ENCODE measurements at places on chromosomes 1 and 21.

DNA sequence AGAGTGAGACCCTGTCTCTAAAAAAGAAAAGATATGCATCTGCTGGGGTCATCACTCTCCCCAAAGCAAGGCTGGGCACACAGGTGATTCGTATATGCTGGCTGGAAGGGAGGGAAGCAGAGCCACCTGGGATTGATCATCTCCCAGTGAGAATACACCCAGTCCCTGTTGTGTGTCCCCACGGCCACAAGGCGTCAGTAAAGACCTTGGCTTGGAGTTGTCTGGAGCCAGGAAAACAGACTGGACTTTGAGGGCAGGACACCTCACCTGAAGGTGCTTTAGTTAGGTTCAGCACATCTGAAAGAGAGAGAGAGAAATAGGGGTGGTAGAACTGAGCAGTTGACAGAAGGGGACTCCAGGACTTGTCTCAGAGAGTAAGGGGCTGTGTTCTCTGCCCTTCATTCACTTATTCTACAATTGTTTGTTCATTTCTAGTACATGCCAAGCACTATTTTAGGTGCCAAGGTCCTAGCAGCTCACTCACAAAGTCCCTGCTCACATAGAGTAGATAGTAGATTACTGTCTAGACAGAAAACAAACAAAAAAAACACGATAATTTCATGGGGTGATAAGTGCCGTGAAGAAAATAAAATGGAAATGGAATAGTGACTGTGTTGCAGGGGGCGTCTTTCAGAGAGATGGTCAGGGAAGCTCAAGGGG lies 13.5 kb downstream of the CITED4 start:
- peak; percentile 23 for DNase-seq

DNA sequence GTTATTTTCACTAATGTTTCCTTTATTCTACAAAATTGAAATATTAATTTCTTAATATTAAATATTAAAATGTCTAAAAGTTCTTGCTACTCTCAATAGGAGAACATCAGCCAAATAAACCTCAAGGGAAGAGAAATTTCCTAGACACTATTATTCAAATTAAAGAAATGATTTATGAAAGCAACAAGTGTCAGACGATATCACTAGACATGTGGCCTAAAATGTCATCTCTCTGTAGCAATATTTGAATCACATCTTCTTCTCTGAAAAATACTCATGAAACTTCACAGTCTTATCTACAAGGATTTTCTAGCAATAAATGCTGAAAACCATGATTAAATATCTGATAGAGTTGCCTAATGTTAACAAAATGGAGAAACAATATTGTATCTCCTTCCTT lies 2.5 kb upstream of the SERBP1 start:
- DNase-seq: no peak

DNA sequence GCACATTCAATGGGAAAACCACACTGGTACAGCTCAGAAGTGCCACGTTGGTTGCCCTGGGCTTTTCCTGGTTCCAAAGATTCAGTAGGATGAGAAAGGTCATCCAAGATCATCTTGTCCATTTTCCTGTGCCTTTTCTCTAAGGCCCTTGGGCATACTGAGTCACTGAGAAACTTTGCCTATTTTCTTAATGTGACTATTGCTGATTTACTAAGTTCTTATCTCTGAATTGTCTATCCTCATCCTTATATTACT lies 57.2 kb upstream of the HSD17B7 start:
- DNase-seq: no peak

- no peak for DNase-seq
Measured at GRCh38 chr1:158335213-158335532, 3.8 kb upstream of the CD1B start.

DNA sequence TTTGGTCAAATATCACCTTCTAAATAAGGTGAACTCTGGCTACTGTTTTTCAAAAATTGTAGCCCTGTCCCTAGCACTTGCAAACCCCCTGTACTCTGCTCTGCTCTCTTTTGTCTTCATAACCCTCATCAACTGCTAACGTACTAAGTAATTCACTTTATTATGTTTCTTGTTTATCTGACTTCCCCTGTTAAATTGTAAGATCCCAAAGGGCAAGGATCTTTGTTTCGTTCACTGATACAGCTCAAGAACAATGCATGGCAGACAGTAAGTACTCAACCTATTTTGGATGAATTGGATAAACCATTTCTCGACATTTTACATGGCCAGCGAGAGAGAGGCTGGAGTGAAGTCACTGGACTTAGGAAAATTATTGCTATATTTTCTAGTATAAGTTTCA lies 46.9 kb downstream of the ATP5PF start:
- DNase-seq: no peak

GRCh38 chr1:26529655-26530409 lies at the start of gene RPS6KA1:
TSS of gene RPS6KA1 (plus strand) at chr1:26529761. CDS start at chr1:26529921, 160 bp downstream.
- peak; percentile 67 for DNase-seq

DNA sequence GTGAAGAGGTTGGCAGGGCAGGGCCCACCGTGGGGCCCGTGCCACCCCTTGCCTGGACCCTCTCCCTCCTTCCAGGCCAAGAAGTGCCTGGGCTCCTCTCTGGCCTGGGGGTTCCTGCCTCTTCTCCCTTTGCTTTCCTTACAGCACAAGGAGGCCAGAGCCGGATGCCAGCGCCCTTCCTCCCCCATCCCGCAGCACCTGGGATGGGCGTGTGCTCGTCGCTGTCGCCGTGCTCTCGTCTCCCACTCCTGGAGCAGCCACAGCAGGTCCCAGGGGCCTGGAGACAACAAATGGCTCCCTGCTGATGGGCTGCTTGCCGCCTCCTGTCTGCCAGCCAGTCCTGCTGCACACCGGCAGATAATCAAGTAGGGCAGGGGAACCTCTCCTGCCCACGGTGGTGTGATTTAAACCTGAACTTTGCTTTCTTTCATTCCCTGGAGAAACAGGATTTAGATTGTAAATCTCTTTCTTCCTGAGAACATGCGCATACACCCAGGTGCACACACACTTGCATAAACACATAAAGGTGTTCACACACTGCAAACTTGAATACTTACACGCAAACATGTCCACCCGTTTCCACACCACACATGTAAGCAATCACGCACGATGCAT lies 50.8 kb upstream of the POU3F1 start:
- DNase-seq: no peak

DNA sequence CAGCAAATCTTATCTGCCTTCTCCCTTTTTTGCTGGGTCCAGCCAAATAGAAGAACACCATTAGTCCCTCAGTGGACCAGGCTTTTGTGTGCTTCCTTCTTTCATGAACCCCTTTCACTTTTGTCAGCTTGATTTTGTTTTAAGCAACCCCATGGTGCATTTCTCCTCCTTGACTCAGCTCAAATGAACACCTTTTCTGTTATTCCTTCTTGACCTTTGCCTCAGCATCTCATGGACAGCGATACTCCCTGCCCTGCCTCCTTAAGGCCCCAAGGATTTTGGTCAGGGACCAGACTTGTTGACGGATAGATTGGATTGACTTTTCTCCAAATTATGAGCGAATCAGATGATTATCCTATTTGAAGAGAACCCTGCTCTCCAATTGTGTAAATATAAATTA lies 356.6 kb upstream of the USP24 start:
- DNase-seq: no peak

- DNase-seq: no peak
Measured at GRCh38 chr1:12097321-12097720, 34.2 kb downstream of the TNFRSF8 start.

GRCh38 chr1:8751984-8752383 lies 65.5 kb downstream of the RERE start:
- no peak for DNase-seq

- no peak for DNase-seq
Measured at GRCh38 chr21:21200103-21200938, 202.1 kb downstream of the NCAM2 start.

GRCh38 chr1:248860007-248860406 lies 1.1 kb upstream of the ZNF692 start:
- no peak for DNase-seq

DNA sequence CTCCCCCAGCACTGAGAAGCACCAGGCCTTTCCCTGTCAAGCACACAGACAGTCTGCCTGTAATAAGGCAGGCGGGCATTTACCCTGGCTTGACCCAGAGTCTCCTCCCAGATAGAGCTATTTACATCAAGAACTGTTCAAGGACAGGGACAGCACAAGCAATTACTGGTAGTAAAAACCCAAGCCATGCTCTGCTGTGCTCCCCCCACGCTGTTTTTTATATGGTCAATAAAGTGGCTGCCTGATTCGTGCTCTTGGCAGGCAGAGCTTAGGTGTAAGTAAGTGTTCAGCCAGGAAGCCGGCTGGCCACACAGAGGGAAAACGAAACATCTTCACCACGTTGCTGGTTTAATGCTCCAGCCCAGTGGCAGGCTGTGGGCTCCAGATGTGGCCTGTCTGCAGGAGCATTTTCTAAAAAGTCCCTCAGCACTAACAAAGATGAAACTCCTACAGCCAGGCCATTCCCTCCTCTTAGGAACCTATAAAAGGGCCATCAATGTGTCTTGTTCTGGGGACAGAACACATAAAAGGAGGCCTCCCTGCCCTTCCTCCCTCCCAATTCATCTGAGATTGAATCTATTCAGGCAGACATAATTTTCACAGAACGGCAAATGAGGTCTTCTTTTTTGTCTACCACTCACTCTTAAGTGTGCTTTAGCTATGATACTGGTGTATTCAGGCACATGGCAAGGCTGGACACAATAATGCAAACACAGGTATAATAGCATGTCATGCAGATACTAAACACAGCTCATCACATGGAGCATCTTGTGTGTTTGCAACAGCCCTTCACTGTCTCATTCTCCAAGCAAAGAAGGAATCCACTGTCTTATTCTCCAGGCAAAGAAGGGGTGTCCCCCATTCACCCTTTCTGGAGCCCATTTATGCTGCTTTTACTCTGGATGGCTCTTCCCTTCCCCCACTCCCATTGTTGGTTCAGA lies 378.9 kb downstream of the HHAT start:
- DNase-seq: no peak

DNA sequence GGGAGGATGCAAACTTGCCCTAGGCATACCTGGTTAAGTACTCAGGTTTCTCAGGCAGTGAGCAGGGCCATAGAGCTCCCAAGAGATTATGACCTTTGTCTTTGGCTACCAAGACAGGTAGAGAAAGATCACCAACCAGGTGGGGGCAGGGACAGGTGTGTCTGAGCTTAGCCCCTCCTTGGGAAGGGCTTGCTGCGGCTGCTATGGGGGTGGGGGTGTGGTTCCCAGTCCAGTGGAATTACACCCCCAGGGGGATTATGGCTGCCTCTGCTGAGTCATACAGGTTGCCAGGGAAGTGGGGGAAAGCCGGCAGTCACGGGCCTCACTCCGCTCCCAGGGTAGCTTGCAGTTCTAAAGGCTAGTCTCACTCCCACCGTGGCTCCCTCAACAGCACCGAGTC lies 65.2 kb upstream of the FAM163A start:
- DNase-seq: no peak

GRCh38 chr1:178362747-178363146 lies 134.0 kb downstream of the CLEC20A start:
- no peak for DNase-seq

DNA sequence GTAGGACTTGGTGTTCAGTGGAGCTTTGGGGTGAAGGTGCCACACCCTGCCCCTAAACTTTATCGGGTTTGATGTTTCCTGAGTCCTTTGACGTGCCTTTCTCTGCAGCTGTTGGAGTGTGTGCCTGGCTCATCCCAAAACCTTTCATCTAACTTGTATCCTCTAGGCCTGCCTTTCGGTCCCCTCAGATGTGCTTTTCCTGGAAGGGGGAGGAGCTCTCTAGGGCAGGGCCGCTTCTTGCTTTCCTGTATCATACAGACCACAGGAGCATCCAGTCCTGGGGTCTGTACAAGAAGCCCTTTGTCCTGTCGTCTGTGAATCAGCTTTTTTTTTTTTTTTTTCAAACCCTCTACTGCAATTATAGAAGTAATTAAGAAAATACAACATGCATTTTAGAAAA lies 35.7 kb downstream of the PTGFRN start:
- DNase-seq: no peak

GRCh38 chr1:25640646-25641328 lies 24.2 kb downstream of the MAN1C1 start:
- DNase-seq: no peak

GRCh38 chr1:50421768-50422674 lies 1.2 kb downstream of the DMRTA2 start:
- no peak for DNase-seq

DNA sequence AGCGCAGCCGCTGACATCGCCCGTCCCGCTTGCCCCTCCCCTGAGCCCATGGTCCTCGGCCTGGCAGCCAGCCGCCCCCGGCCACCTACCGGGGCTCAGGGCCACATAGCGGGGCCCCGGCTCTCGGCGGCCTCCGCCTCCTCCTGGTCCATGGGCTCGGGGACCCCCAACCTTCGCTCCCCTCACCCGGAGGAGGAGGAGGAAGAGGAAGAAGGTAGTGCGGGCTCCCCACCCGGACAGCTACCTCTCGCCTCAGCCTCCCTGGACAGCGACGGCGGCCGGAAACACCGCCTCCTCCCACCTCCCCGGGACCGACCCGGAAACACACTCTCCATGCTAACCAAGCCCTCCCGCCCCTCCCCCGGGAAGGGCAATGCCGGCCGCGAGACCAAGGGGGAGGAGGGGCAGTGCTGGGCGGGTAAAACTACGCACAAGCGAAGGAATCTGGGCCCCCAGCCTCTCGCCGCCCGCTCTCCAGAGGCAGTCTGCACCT lies at the start of gene KIAA0319L:
TSS of gene KIAA0319L (minus strand) at position 286 of the 493 bp plus-strand sequence. CDS start 2,912 bp downstream, outside the sequence.
- no peak for DNase-seq

DNA sequence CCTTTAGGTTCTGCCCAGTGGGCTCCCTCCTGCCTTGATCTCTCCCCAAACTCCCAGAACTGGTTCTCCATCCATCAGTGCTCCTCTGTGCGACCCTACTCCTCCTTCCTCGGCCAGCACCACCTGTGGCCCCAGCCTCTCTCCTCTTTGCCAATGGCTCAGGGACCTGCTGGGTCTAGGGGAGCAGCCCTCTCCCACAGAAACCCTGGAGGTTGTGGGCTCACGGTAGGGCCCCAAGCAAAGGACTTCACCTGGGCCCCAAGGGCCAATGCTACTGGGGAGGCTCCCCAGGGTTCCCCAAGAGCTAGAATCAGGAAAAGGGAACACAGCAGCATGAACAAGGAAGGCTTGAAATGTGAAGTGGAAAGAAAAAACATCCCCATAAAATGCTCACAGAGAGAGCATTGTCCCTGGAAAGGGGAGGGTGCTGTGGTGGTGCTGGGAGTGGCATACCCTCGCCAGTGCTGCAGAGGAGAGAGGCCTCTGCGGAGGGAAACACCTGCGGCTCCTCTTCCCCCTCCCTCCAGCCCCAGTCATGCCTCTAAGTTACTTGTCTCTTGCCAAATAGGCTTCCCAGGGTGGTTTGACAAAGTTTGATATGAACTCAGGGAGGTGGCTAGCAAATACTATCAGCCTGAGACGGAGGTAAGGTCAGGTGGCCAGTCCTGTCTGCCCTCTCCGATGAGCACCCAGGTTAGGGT lies 2.5 kb downstream of the TMEM63A start:
- DNase-seq: no peak

- DNase-seq: no peak
Measured at GRCh38 chr1:50271337-50271736, 151.9 kb downstream of the DMRTA2 start.

GRCh38 chr1:17831597-17831996 lies 76.5 kb downstream of the ACTL8 start:
- no peak for DNase-seq

GRCh38 chr1:205204552-205204951 lies 7.0 kb downstream of the DSTYK start:
- DNase-seq: no peak
